ENCODE measurements at places on chromosomes 7 and 10. TPM values are rescaled to one million over a fixed set of nuclear protein-coding genes. Genes with fewer than 3 reads are reported as not detected.

GRCh38 chr7:36630112-36630650 is 94.1 kb downstream of the AOAH start:
- DNase-seq = no peak

GRCh38 chr10:34740321-34740720 is 74.8 kb downstream of the PARD3 start:
- DNase-seq = no peak

- no peak for DNase-seq
Observed at GRCh38 chr7:85474234-85474633, 287.4 kb upstream of the SEMA3D start.

The SSBP1 gene
- 84.1 TPM for total RNA-seq

- no peak for DNase-seq
Observed at GRCh38 chr7:43585562-43585961, 2.7 kb downstream of the STK17A start.

- DNase-seq = no peak
Observed at GRCh38 chr7:44583146-44583865, 1.3 kb upstream of the TMED4 start.

- DNase-seq = no peak
Observed at GRCh38 chr10:13673156-13673555, 86.4 kb downstream of the PRPF18 start.

DNA sequence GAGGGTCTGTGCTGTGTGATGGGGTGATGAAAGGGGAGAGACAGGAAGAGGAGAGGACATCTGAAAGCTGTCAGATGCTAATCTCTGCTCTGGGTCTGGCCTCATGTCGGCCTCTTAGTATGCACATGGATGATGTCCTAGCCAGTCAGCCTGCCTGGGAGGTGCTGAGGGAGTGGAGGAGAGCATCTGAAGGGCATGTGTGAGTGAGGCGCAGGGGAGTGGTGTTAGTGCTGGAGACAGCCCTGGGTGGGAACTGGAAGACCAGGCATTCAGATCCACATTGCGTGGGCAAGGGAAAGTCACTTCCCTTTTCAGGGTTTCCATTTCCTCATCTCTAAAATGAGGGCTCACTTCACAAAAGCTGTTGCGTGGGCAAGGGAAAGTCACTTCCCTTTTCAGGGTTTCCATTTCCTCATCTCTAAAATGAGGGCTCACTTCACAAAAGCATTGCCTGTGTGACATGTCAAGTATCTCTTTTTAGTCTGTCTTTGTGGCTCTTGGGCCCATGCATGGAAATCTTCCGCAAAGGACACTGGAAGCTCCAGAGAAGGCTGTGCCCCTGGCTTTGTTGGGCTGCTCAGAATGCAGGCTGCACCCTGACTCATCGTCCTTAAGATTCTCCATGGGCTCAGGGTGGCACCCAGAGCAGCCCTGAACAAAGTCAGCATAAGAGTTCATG is 10.0 kb downstream of the SFTPD start:
- no peak for DNase-seq

The ZNF117 gene
- total RNA-seq = 3.0 TPM

The C10orf143 gene
- 2.0 TPM for total RNA-seq

The PLEKHS1 gene
- not detected for total RNA-seq

The SH2D4B gene
- total RNA-seq = not detected

DNA sequence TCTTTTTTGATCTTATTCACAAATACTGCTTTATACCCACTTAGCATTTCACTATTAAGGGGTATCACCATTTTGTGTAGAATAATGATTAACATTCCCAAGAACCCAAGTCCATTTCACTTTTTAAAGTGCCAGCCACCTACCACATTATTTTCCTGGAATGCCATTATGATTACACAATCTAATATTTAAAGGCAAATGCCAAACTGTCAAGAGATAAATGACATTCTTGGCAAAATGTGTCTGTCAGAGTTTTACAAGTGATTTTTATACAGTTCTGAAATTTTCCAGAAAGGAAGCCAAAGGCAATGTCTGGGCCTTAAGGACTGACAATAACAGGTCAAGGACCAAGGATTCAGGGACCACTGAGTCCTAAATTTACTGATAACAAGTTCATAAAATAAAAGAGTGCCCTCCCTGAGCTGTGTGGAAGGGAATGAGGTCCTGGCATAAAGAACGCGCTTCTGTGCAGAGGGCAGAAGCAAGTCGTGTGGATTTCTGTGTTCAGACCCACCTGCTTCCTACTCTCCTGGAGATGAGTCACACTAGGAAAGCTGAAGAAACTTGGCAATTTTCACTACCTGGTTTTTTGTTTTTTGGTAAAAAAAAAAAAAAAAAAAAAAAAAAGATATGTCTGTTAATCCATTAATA is 66.5 kb downstream of the UBE2H start:
- no peak for DNase-seq

The SAP25 gene
- total RNA-seq = 1.1 TPM

- no peak for DNase-seq
Observed at GRCh38 chr10:116287906-116288501, 15.0 kb upstream of the GFRA1 start.

DNA sequence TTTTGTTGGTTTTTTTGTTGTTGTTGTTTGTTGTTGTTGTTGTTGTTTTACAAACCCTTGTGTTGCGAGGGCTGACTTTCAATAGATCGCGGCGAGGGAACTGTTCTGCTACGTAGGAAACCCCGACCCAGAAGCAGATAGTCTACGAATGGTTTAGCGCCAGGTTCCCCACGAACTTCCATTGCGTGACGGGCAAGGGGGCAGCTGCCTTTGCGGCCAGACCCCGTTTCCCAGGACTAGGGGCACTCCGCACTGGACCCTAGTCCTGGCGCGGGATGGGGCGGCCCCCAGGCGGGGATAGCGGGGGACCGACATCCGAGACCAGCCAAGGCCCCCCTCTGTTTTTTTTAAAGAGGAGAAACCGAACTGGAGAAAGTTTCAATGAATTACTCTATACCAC is 119.6 kb downstream of the LRRTM3 start:
- peak; percentile 30 for DNase-seq

- DNase-seq = no peak
Observed at GRCh38 chr7:100489824-100490223, 6.1 kb downstream of the NYAP1 start.

The SSC4D gene
- total RNA-seq = 1.2 TPM

GRCh38 chr7:98946389-98946788 is 68.1 kb downstream of the TRRAP start:
- no peak for DNase-seq

DNA sequence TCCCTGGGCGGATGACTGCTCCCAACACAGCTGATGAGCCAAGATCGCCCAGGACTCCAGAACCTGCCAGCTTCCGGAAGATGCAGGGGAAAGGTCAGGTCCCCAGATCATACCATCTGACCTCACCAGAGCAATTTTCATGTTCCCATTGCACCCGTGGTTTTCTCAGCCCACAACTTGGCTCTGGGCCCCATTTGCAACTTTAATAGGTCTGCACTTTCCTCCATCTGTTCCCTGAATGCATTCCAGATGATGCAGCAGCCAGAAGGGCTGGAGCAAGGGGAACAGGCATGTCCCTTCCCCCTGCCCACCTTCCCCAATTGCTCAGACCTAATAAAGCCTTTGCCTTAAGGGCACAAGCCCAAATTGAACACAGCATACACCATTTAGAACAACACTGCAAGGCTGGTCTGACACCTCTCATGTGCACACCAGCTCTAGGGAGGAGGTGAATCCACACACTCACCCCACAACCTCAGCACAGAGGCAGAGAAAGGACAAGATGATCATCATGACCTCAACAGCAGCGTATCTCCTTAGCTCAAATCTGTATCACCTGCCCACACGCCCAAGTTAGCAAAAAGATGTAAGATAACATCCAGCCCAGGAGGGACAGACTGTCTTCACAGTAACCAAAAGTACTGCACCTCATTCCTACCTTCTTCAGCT is 87.5 kb downstream of the PLXNA4 start:
- DNase-seq = no peak

The TEX36 gene
- total RNA-seq = not detected

DNA sequence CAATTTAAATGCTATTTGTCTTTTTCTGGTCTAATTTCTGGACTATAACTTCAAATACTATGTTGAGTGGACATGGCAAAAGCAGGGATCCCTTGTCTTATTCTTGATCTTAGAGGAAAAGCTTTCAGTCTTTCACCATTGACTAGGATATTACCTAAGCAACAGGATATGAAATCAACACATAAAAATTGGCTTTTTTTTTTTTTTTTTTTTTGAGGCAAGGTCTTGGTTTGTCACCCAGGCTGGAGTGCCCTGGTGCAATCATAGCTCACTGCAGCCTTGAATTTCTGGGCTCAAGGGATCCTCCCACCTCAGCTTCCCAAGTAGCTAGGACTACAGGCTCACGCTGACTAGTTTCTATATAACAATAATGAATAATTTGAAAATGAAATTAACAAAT is 90.8 kb downstream of the JMJD1C start:
- DNase-seq = no peak

GRCh38 chr10:88082806-88083596 is 219.6 kb downstream of the PTEN start:
- DNase-seq = no peak

The TRRAP gene
- total RNA-seq = 20.5 TPM

DNA sequence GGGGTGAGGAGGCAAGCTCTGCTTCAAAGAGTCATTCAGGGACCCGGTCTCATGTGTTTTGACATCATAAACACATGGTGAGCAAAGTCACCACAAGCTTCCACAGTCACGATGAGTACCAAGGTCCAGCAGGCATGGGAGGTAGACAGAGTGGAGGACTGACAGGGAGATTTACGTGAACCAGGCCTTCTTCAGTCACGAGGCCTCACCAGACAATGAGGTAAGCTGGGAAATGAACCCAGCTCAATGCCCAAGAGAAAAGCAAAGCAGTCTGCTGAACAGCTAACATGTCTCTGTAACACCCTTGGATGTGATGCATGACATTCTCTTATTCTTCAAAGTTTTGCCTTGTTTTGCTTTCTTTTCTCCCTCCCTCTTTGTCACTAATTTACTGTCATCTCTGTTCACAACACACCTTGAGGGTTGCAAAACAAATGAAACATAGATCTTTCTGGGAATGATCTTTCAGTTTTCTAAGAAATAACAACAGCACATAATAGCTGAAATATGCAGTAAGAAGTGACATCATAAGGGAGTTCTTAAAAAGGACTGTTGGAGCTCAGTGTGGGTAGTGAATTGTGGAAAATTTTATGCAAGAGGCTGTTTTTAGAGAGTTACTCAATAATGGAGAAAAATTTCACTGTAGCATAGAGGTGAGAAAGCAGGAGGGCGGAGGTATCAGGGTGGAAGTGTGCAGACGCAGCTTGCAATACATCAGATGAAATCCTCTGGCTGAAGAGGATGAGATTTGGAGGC is 9.0 kb downstream of the PPP1R17 start:
- DNase-seq = no peak

DNA sequence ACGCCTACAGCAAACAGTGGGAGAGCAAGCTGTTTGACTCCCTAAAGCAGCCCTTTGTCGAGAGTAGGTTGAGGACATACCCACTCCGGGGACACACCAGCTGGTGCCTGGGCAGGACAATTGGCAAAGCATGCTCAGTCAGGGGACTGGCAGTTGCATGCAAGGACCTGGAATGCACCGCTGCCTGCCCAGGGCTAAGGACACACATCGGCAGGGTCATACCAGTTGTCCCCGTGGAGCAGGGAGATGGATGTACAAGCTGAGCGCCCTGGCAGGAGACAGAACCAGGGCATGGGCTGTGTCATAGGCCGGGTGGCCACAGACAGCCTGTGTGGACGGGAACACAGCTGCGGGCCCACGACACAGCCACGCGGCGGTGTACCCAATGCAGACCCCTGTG is 18.3 kb upstream of the ELN start:
- DNase-seq = no peak

The FAM237B gene
- not detected for total RNA-seq

- no peak for DNase-seq
Observed at GRCh38 chr10:819326-819725, 112.2 kb downstream of the LARP4B start.

DNA sequence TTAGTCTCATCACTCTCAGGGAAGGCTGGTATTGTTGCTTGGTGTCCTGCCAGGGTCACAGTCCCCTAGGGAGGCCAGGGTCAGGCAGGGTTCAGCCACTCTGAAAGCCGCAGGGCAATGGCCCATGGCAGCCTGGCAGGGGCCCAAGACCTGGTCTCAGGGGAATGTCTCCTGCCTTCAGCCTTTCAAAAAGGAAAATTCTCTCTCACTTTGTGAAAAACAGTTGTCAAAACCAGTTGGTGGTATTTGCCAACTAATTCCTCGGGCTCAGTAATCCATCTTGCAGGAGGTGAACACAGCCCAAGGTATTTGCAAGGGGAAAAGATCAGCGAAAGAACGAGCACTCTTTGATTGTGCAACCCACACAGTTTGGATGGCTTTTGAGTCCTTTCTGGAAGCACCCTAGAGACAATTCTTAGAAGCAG is 101.5 kb downstream of the JCAD start:
- peak; percentile 92 for DNase-seq

The PON1 gene
- total RNA-seq = 677 TPM

GRCh38 chr10:84540022-84540616 is 211.7 kb downstream of the CCSER2 start:
- DNase-seq = no peak

DNA sequence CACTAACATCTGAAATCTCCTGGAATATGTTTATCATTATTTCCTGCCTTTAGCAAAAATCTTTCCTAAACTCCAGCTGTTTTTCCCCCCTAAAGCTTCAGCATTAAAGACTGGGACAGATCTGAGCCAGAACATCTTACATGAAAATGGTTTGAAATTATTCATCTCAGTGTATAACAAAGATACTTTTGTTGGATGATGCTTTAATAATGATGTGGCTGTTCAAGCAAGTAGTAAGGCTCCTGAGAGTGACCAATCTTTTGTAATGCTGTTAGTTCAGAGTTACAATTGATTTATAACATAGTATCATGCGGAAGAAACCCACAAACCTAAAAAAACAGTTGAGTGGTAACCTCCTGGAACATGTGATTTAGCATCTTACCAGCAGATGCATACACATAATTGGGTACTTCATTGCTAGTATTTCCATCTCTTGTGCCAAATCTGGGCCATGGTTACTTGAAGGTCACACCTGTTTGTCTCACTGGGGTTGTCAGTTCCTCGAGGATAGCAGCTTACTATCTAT is 1.5 kb downstream of the BZW2 start:
- no peak for DNase-seq

- DNase-seq = no peak
Observed at GRCh38 chr7:80533287-80533686, 21.4 kb upstream of the GNAT3 start.

The MACC1 gene
- 0.87 TPM for total RNA-seq

GRCh38 chr7:140696680-140697446 is at the start of gene NDUFB2:
TSS of gene NDUFB2 (plus strand) at chr7:140696708. CDS start at chr7:140696745, 37 bp downstream.
- DNase-seq = peak; percentile 86

The PON3 gene
- 170 TPM for total RNA-seq

The ACTA2 gene
- 63.0 TPM for total RNA-seq

- DNase-seq = no peak
Observed at GRCh38 chr7:140200061-140200989, 23.5 kb upstream of the KDM7A start.
